ENCODE measurements at places on chromosomes 7 and 10.

- DNase-seq = no peak
Measured at GRCh38 chr7:46152696-46153095, 231.6 kb upstream of the IGFBP3 start.

GRCh38 chr7:3168869-3169268 is 125.2 kb upstream of the CARD11 start:
- DNase-seq = no peak

GRCh38 chr7:13792208-13792607 is 197.3 kb downstream of the ETV1 start:
- no peak for DNase-seq

DNA sequence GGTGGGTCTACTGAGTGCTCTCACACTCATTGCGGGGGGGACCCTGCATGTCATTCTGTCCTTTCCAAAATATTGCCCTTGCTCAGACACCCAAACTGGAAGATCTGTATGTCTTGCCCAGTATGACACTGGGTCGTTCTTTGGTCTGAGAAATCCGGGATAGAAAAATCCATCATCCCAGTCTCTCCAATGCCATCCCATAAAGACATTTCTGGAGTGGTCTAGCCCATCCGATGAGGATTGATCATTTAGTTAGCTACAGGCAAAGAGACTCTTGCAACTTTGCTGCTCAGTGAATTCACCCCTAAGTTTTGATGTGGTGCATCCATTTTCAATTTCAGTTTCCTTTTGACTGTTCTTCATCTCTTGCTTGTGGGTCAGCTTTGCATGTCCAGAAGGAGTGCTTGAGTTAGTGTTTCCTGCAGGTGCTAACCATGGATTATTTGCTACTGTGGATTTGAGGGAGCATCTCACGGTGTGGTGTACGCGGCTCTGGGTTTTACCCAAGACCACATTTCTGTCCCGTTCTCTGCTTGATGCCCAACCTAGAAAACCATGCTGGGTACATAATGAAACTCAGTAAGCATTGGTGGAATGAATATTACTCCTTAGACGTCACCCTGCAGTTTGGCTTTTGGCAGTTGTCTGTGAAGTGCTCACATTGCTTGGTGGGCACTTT is 247.0 kb upstream of the MKI67 start:
- no peak for DNase-seq

DNA sequence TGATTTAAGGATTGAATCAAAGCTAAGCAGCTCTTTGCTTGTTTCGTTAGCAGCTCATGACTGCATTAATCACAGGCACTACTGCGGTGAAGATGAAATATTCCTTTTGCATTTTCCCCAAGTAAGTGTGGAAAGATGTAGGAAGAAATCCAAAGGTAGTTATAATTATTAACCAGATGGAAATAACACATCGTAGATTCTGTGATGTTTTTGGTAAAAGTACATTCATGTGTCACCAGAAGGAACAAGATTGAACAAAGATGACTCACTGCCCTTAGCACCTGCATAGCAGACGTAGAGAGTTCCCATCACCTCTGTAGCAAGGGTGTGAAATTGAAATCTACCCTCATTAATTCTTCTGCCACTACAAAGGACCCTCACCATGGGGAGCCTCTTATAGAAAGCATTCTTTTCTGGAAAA is 37.1 kb downstream of the SMURF1 start:
- no peak for DNase-seq

- no peak for DNase-seq
Measured at GRCh38 chr10:64977915-64978314, 1456.7 kb downstream of the REEP3 start.

- DNase-seq = no peak
Measured at GRCh38 chr7:55774327-55775050, 88.1 kb downstream of the SEPTIN14 start.

- DNase-seq = no peak
Measured at GRCh38 chr10:60817398-60817805, 39.1 kb downstream of the CDK1 start.

GRCh38 chr10:99845837-99846382 is 63.5 kb downstream of the ABCC2 start:
- DNase-seq = peak; percentile 61

- DNase-seq = no peak
Measured at GRCh38 chr7:106562711-106563366, 98.1 kb downstream of the CCDC71L start.

DNA sequence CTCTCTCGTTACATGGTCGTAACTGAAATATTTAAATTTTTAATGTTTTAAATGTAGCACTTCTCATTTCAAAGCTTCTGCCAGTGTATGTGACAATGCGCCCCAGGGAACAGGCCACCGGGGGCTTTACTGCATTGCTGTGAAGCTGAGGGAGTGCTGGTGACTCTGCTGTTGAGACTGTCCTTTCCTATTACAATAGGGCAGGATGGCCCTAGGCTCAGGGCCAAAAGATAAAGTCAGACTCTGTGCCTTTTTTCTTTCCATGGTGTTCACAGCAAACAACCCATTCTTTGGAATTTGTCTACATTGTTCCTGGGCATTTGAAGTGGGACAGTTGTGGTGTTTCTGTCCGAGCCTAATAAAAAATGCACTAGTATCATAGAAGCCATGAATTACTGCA is 107.3 kb downstream of the GALNT11 start:
- no peak for DNase-seq

- DNase-seq = no peak
Measured at GRCh38 chr7:79403879-79404278, 49.6 kb downstream of the MAGI2 start.

All from stimulated activated CD4-positive, alpha-beta T cell treated with anti-CD3 and anti-CD28 coated beads, Interleukin-4, amount 100 ng/mL, for 4 hours (primary cell).